CD4-positive, alpha-beta T cell treated with Interleukin-15 for 1 hour (primary cell): ENCODE measurements at places on chromosomes 6 and 20.

GRCh38 chr20:47347661-47348435 is 8.7 kb downstream of the ZMYND8 start:
- DNase-seq, result no peak

GRCh38 chr6:33343953-33344611 is 26.5 kb upstream of the ZBTB22 start:
- peak; percentile 86 for DNase-seq

DNA sequence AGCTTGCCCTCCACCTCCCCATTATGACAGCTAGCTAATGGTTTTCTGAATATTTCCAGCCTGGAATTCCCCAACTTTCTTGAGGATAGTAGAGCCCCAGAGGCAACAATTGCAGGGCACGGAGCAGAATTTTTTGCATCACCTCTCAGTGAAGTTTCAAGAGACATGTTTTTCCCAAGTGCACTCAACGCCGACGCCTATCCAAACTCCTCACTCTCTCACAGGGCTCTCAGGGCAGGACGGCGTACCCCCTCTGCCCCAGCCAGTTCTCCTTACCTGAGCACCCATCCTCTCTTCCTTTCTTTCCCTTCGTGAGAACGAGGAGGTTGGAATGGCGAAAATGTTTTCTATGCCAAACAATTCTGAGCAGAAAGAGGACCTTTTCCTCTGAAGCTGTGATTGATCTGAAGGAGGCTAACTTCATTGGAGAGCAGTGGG is 83.1 kb upstream of the FOXQ1 start:
- no peak for DNase-seq

DNA sequence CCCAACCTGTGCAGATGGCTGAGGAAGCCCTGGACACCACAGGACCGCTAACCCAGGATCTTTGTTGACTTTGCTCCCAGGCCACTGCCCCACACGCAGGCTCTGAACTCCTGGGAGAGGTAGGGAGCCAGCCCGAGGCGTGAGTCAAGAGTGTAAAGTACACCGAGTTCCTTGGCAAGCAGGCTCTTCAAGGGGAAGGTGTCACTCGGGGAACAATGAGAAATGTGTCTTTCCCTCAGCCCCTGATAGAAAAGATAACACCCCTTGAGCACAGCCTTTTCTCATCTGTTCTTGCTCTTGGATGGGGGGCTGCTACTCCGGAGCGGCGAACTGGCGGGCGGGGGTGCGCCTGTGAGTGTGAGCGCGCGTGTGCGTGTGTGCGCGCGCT is 472 bp upstream of the EDN3 start:
- no peak for DNase-seq
